MV-4-11 (cell line): ENCODE measurements at places on chromosomes 1 and 21.

DNA sequence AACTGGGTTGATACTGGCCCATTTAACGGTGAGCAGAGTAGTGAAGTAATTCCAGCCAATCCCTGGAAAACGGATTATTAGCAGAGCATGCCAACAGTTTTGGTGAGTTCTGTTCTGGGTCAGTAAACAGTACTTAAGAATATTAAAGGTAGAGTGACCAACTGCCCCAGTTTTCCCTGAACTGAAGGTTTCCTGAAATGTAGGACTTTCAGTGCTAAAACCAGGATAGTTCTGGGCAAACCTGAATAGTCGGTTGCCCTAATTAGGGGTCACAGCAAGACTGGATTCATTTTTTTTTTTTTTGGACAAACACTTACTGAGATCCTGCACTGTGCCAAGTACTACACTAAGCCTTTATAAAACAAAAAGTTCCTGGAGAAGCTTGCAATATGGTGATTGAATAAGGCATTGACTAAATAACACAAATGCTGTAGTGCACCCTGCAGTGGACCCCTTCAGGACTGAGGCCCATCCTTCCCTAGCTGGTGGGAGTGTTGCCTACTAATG lies 75.9 kb downstream of the KCNK1 start:
- no peak for DNase-seq

GRCh38 chr1:28281608-28282425 lies 22.5 kb downstream of the SESN2 start:
- no peak for DNase-seq

DNA sequence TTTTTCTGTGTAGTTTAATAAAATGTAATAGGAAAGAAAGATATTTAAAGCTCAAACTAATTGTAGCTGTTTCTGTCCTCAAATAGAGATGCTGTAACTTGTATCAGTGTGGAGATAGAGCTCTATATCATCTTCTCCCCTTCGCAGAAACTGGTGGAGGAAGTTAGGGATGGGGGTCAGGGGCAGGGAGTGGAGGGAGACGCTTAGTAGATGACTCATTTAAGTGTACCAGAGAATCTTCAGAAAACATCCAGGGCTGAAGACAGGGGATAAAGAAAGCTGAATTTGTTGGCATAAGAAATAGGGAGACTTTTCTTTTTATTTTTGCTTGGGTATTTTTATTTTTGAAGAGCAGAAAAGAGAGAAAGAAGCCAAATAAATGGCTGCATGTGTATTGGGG lies 282.6 kb upstream of the DPYD start:
- DNase-seq, result no peak

DNA sequence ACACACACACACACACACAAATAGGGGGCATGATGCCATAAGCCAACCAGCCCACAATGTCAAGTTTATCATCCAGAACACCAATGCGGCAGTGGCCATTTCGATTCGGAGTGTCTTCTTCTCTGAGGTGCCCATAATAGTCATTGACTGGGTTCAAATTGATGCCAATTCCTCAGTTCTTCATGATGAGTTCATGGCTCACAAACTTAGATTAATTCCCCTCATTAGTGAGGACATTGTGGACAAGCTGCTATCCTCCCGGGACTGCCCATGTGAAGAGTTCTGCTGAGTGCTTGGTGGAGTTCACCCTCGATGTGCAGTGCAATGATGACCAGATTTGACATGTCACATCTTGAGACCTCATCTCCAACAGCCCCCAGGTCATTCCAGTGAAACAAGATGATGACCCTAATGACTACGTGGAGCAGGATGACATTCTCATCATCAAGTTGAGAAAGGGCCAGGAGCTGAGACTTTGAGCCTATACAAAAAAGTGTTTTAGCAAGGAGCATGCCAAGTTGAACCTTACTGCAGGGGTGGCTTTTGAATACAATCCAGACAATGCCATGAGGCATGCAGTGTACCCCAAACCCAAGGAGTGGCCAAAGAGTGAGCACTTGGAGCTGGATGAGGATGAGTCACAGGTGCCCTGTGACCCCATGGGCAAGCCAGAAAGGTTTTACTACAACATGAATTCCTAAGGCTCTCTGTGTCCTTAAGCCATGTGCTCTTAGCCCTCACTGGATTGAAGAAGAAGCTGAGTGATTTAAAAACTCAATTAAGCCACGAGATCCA lies 211.6 kb upstream of the SAMSN1 start:
- no peak for DNase-seq

- no peak for DNase-seq
Observed at GRCh38 chr1:100448366-100448765, 89.6 kb upstream of the GPR88 start.

DNA sequence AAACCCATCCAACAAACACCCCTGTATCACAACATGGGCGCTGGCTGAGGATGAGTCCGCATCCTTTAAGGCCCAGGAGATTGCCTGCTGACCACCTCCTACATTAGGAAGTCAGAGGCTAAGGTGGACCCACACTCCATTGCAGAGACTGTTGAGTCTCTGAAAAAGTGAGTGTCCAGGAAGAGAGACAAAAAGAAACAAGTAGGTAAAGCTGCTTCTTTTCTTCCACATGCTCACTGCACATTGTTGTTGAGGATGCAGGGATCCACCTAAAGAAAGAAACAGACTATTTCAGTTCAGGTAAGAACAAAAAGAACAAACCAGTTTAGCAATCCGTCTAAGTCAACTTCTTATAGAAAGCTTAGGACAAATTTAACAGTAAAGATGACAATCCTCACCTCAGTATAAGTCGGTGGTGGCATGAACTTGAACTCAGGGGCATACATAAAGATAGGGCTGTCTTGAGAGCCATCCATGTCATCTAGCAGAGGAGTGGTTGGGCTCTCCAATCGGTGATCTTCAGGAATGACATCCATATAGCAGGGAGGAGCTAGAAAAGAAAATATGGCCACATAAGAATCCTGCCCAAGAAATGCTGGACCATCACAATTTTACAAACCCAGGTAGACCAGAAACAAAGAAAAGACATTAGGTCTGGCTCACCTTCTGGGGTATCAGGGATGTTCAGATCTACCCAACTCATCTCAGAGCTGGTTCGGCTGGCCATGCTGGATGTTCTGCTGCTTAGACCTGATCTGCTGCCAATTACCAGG lies 2.6 kb downstream of the TXNIP start:
- DNase-seq, result no peak

GRCh38 chr1:23169727-23170335 lies 1.2 kb upstream of the LUZP1 start:
- DNase-seq, result peak; percentile 96

GRCh38 chr1:244246334-244246733 lies 195.3 kb downstream of the ZBTB18 start:
- peak; percentile 1 for DNase-seq

DNA sequence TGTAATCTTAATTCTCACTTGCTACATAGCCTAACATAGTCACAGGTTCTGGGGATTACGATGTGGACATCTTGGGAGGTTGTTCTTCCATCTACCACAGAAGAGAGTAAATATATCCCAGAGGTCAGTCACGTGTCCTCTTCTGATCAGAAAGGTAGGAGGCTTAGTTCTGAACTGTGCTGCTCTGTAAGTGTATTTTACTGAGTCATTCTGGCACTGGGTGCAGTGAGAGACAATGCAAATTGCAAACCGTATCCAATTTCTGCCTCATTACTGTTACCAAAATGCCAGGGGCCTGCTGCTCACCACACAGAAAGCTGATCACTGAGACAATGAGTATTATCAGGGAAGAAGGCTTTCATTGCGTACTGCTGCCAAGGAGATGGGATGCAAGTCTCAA lies 104.0 kb downstream of the GABPA start:
- no peak for DNase-seq

GRCh38 chr1:41232305-41232704 lies 9.8 kb downstream of the SCMH1 start:
- DNase-seq, result no peak

DNA sequence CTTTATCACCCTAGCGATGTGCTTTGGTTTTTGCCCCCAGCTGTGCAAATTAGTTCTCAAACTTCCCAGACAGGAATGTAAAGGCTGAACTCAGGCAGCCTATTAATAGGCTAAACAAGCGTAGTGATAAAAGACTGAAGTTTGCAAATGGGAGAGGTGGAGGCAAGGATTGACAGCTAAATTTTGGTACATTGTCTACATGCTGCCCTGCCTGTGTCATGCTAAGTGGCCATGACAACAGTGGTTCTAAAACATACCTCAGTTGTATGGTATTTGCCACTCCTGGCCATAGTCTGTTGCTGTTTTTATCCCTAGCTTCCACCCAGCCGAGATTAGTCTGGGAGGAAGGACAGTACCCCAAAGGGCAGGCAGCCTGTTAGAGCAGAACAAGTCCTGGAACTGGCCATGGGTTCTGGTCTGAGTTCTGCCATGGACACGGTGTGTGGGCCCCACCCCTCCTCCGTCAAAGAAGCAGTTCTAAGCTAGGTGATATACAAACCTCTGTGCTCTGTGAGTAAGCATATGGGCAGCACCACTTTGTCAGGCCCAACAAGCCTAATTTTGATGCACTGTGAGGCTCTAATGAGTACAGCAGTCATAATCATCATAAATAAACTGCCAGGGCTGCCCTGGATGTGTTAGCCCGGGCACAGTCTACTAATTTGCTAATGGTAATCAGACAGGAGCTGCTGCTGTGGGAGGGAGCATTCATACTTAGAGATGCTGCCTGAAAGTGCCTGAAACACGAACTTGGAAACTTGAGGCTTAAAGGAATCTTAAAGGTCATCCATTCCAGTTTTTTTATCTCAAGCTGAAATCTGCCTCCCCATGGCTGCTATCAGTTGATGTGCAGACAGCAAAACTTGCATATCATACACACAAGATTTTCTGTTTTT lies 177.1 kb downstream of the HHAT start:
- no peak for DNase-seq

DNA sequence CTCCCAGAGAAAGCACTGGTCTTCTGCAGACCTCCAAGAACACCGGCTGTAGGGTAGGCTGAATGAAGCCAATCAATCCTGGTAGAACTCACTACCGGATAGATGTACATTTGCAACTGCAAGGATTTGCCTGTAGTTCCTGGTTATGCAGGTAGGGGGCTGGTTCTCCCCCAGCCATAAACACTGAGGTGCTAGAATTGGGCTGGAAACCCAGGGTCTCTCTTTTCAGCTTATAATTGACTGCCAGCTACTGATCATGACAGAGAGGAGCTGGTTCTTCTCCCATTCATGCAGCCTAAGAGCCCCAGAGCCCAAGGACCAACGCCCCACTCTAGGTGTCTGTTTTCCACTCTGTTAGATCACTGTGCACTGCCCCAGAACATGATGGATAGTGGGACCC lies 21.5 kb upstream of the MTARC2 start:
- no peak for DNase-seq

- DNase-seq, result no peak
Observed at GRCh38 chr21:37868446-37869295, 47.6 kb downstream of the KCNJ6 start.

- DNase-seq, result no peak
Observed at GRCh38 chr1:152411134-152411533, 2.9 kb downstream of the CRNN start.

GRCh38 chr1:114485286-114485685 lies 25.7 kb downstream of the TRIM33 start:
- no peak for DNase-seq

GRCh38 chr1:241702442-241703373 lies 50.6 kb downstream of the WDR64 start:
- peak; percentile 66 for DNase-seq

GRCh38 chr1:206829875-206830274 lies 35.5 kb upstream of the IL20 start:
- peak; percentile 88 for DNase-seq

GRCh38 chr1:1547011-1547410 lies 6.6 kb upstream of the TMEM240 start:
- DNase-seq, result no peak

GRCh38 chr1:21292984-21293536 lies 2.8 kb upstream of the ECE1 start:
- no peak for DNase-seq

DNA sequence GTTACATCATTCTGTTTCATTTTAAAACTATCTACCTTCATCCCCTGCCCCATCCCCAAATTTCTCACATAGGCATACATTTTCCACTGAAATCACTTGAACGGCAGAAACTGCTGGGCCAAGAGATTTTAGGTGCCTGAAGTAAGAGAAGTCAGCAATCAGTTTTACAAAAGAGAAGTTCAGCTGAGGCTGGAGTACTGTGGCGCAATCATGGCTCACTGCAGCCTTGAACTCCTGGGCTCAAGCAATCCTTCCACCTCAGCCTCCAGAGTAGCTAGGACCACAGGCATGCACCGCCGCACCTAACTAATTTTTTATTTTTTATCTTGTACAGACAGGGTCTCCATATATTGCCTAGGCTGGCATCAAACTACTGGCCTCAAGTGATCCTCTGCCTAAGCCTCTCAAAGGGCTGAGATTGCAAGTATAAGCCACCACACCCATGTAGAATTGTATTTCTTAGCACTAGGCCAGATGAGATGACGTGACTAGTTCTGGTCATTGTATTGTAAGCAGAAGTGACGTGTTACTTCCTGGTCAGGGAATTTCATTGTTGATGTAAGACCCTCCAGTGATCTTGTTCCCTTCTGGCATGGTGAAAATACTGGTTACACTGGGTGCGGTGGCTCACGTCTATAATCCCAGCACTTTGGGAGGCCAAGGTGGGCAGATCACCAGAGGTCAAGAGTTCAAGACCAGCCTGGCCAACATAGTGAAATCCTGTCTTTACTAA lies 7.1 kb downstream of the BECN2 start:
- DNase-seq, result peak; percentile 69
